ENCODE measurements at places on chromosomes 4 and X.

GRCh38 chr4:39950861-39951481, 26.7 kb downstream of the PDS5A start:
- DNase-seq: no peak

GRCh38 chrX:112085149-112085548, 2.6 kb upstream of the TRPC5 start:
- DNase-seq: no peak

GRCh38 chr4:94909645-94910044, 151.9 kb downstream of the BMPR1B start:
- no peak for DNase-seq

- DNase-seq: no peak
Observed at GRCh38 chr4:122858705-122859104, 32.1 kb downstream of the FGF2 start.

DNA sequence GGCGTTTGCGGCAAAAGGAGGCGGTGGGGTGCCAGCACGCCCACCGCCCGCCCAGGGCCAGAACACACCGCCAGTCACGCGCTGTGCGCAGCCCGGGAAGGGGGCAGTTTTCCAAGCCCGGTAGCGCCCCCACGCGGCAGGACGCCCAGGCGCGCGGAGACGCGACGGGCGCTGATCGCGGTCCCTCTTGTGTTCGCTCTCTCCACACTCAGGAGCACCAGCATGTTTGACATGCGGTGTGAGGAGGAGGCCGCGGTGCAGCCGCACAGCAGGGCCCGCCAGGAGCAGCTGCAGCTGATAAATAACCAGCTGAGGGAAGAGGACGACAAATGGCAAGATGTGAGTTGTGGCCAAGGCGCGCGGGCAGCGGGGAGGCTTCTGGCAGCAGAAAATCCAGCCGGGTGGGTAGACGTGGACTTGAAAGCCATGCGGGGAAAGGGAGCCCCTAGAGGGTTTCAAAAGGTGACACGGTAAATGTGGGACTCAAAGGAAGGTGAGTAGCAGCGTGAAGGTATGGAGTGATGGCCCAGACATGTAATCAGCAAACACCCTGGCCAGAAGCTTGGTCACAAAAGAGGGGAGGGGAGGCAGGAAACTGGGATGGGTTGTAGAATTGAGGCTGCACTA, 104.1 kb downstream of the PHOX2B start:
- peak; percentile 37 for DNase-seq

DNA sequence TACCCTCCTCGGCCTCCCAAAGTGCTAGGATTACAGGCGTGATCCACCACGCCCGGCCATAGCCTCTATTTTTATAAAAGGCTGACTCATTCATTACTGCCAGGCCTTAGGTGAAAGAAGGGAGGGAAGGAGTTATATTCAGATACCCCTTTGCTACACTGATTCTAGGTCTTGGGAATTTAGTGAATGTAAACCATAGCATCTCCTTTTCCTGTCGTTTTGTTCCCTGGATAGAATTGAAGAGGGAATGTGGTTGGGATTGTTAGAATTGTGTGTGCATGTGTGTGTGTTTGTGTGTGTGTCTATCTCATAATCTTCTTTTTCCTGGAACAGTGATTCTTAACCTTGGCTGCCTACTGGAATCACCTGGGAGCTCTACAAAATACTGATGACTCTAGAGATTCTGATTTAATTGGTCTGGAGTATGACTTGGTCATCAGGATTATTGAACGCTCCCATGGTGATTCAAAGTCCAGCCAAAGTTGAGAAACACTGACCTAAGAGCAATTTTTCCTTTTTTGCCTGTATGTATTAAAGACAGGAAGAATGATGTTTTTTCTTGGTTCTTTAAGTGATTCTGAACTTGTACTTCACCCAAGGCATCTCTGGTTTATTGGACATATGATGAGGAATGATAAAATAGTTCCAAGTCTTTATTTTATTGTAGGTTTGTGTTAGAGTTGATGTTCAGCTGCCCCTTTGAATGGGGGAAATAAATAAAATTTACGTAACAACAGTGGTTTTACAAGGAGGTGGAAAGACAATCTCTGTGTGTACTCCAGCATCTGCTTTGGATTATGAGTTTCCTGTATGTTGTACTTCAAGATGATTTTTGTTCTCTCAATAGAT, 37.0 kb downstream of the NAP1L5 start:
- DNase-seq: peak; percentile 80

GRCh38 chr4:71550220-71551165, 211.7 kb downstream of the SLC4A4 start:
- DNase-seq: peak; percentile 51

Measured in cardiac fibroblast (primary cell).